Type B pancreatic cell (in vitro differentiated cells): ENCODE measurements at places on chromosomes 12 and 14.

DNA sequence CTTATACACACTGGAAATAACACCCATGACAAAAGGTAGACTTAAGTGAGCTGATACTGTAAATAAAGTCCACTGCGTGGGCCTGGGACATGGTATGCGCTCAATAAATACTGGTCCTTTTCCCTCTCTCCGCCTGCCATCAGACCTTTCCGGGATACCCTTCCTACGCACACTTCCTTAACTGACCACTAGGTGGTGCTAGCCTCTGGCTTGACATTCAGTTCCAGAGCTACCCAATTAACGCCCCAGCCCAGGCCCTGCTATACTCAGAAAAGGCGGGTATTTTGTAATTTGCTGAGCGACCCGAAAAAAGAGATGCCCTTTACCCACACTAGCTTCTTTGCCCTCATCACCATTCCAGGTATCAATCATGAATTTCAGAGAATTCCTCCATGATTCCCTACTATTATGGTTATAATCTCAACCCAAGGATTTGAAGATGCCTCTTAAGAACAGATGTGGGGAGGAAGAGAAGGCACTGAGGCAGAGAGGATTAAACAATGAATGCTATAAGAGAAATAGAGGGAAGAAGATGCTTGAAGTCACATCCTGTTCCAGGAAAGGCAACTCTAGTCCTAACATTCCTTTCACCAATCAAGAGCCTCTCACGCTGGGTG is 3.9 kb upstream of the LRP1 start:
- no peaks in the 10 kb centered on the region for H3K36me3 ChIP-seq
- H3K27ac ChIP-seq, result peak overlapping the region; percentile 5
- H3K4me3 ChIP-seq, result peak overlapping the region; percentile 2

- peaks cover 5% of the 10 kb centered on the region for H3K36me3 ChIP-seq
- H3K27ac ChIP-seq, result peak overlapping the region; percentile 91
- peaks cover 18% of the 10 kb centered on the region for H3K4me1 ChIP-seq
- H3K27me3 ChIP-seq, result no peaks in the 10 kb centered on the region
Measured at GRCh38 chr12:120224304-120225199, 23.6 kb upstream of the RPLP0 start.

DNA sequence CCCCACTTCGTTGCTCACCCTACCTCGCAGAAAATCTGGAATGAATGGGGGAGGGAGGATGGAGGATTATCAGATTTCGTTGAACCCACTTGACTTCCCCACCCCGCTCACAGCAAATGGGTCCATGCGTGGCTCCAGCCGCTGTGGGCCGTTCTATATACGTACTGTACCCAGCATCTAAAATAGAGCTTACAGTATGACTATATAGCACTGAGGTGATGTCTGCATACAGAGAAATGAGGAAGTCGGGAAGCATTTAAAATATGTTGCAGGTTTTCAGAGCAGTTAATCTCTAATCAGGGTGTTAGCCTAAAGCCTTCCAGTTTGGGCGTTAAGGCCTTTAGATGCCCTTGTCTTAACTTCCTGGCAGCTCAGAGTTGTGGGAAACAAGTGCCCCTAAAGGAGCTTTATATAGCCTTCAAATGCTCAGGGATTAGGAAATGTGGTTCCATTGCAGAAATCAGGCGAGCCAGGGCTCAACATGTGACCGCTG is 1.4 kb downstream of the BICDL1 start:
- peak overlapping the region; percentile 85 for H3K4me3 ChIP-seq
- H3K36me3 ChIP-seq, result no peaks in the 10 kb centered on the region
- H3K4me1 ChIP-seq, result peaks cover 5% of the 10 kb centered on the region
- DNase-seq, result no peak

DNA sequence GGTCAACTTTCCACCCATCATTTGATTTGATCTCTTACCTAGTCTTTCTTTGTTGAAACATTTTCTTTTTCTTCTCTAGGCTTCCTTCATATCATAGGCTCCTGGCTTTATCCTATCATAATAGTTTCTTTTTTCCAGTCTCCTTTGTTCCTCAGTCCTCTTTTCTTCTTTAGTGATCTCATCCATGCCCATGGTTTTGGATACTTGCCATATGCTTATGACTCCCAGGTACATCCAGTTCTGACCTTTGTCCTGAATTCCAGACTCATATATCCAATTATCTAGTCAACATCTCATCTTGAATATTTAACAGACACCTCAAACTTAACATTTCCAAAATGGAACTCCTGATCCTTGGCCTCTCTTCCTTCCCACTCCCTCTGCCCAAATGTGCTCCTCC is 36.1 kb upstream of the KRAS start:
- peaks cover 4% of the 10 kb centered on the region for H3K36me3 ChIP-seq
- no peaks in the 10 kb centered on the region for H3K27me3 ChIP-seq
- no peak overlapping the region for H3K4me3 ChIP-seq
- DNase-seq, result no peak

DNA sequence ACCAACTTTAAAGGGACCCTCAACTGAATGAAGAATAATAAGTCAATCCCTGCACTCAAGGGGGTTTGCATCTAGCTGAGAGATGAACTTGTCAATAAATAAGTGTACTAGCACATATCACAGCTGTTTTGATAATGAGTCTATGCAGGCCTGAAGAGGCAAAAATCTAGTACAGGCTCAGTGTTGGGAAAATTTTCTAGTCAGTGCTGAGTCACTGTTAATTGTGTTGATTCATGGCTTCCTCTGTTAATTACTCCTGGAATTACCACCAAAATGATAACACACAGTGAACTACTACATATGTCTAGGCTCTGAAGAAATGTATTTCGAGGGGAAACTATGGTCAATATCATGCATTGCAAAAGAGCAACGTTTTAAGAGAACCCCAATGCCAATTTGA is 18.9 kb downstream of the SNRPF start:
- DNase-seq, result no peak
- no peaks in the 10 kb centered on the region for H3K4me1 ChIP-seq
- H3K36me3 ChIP-seq, result peaks cover 16% of the 10 kb centered on the region
- H3K27ac ChIP-seq, result no peak overlapping the region
- H3K27me3 ChIP-seq, result no peaks in the 10 kb centered on the region

GRCh38 chr14:69896080-69896479 is 16.9 kb downstream of the SMOC1 start:
- no peak overlapping the region for H3K4me3 ChIP-seq
- DNase-seq, result no peak
- no peaks in the 10 kb centered on the region for H3K4me1 ChIP-seq
- no peaks in the 10 kb centered on the region for H3K36me3 ChIP-seq
- H3K27ac ChIP-seq, result no peak overlapping the region

- peaks cover 16% of the 10 kb centered on the region for H3K36me3 ChIP-seq
- no peak for DNase-seq
- no peaks in the 10 kb centered on the region for H3K27me3 ChIP-seq
- H3K4me1 ChIP-seq, result peaks cover 4% of the 10 kb centered on the region
- H3K4me3 ChIP-seq, result no peak overlapping the region
Measured at GRCh38 chr12:15712823-15713660, 76.1 kb downstream of the EPS8 start.

DNA sequence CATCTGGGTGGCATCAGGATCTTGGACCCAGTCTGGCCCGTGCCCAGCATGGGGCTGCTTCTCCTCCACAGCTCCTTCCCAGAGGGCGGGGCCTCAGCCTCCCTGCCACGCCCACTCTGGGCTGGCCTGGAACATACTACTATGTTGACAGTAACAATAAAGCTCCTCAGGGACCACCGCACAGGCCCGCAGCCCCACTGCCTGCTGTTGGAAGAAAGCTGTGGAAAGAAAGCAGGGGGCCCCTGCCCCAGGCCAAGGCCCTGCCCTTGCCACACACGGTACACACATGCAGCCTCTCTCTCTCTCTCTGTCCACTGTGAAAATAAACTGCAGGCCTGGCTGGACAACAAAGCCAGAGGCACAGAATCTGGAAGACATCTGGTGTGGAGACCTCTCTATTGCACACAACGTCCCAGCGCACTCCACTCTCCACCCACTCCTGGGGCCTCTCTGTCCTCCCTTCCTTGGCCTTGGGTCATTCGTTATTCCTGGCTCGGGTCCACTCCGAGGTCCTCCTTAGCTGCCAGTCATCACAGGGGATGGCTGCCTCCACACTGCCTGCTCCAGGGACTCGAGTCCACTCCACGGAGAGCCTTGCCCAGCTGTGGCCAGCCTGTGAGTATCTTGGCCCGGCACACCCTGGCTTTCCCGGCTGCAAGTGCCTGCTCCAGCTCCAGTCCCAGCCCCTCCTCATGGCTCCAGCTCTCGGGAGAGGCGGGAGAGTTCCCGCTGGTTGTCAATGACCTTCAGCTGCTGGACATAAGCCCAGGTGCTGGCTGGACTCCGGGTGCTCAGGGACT is 11.8 kb upstream of the ENDOU start:
- no peaks in the 10 kb centered on the region for H3K27me3 ChIP-seq
- no peaks in the 10 kb centered on the region for H3K36me3 ChIP-seq
- peaks cover 29% of the 10 kb centered on the region for H3K4me1 ChIP-seq
- peak overlapping the region; percentile 57 for H3K27ac ChIP-seq
- peak overlapping the region; percentile 42 for H3K4me3 ChIP-seq
- no peak for DNase-seq

DNA sequence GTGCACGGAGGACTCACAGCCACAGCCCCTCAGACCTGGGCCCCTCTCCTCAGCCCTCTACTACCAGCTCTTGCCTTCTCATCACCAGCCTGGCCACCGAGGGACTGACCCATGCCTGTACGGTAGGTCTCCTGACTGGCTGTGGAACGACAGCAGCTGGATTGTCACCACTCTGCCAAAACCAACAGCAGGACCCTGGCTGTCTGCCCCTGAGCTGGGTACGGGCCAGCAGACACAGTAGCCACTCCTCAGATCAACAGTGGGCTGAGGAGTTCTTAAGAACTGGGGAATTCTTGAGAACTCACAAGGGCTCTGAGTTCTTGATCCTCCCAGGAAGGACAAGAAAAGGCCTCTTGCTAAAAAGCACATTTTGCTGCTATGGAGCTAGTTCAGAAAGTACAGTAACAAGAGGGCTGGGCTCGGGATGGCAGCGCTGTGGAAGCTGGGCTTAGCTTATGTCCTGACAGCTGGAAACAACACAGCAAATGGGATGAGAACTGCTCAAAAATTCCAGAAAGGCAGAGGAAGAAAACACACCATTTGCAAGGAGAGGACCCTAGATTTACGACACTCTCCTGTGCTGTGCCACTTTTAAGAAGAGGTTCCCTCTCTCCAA is 176.4 kb downstream of the ANO2 start:
- no peaks in the 10 kb centered on the region for H3K4me1 ChIP-seq
- DNase-seq, result no peak

DNA sequence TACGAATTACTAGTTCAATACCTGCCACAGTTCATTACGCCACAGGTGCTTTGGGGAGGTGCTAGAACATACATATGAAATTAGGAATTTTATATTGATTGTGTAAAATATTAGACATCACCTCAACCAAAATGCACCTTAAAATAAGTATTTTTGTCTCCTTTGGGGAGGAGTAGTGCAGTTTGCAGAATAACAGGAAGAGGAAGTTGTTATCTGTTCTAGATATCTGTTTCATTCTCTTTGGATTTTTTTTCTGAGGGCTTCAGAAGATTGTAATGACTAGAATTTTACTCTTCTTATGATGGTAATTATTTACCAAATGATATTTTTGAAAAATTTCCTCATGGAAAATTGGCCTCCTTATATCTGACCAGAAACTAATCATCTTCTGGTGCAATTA is 9.9 kb upstream of the GYS2 start:
- no peak for DNase-seq
- no peaks in the 10 kb centered on the region for H3K4me1 ChIP-seq
- H3K27ac ChIP-seq, result no peak overlapping the region
- peaks cover 8% of the 10 kb centered on the region for H3K27me3 ChIP-seq
- H3K4me3 ChIP-seq, result no peak overlapping the region
- no peaks in the 10 kb centered on the region for H3K36me3 ChIP-seq
